Epithelial cell of alveolus of lung (primary cell): ENCODE measurements at places on chromosomes 2 and 18. TPM values are rescaled to one million over a fixed set of nuclear protein-coding genes. Genes with fewer than 3 reads are reported as not detected.

The CLK1 gene
- 13.8 and 64.9 TPM in 2 replicates for total RNA-seq

The CYBRD1 gene
- total RNA-seq, result 37.9 and 129 TPM in 2 replicates

The IL1R1 gene
- 30.5 and 377 TPM in 2 replicates for total RNA-seq

The KIF1A gene
- total RNA-seq, result 2.7 TPM in 1 of 2 replicates, not detected in the other

The LIMS3 gene
- total RNA-seq, result 0.48 and 1.7 TPM in 2 replicates

The CNDP1 gene
- not detected in 2 replicates for total RNA-seq

The SKOR2 gene
- total RNA-seq, result not detected in 2 replicates

The INPP1 gene
- 12.2 and 18.0 TPM in 2 replicates for total RNA-seq

The LGALSL gene
- total RNA-seq, result 3.4 and 17.7 TPM in 2 replicates

The DNER gene
- total RNA-seq, result 1.2 and 4.8 TPM in 2 replicates

The CAPN14 gene
- 0.08 TPM in 1 of 2 replicates, not detected in the other for total RNA-seq

The STARD6 gene
- total RNA-seq, result not detected in 2 replicates

The CIAO1 gene
- total RNA-seq, result 73.8 and 94.4 TPM in 2 replicates

The LYPD6B gene
- 0.13 and 0.24 TPM in 2 replicates for total RNA-seq

The CFC1 gene
- total RNA-seq, result not detected in 2 replicates

The MATN3 gene
- total RNA-seq, result 3.8 and 7.9 TPM in 2 replicates

The PROKR1 gene
- 0.08 and 0.13 TPM in 2 replicates for total RNA-seq

The SFT2D3 gene
- total RNA-seq, result 4.8 and 8.5 TPM in 2 replicates

The CCDC68 gene
- 20.2 and 36.8 TPM in 2 replicates for total RNA-seq

The NT5DC4 gene
- not detected in 2 replicates for total RNA-seq

The EFR3B gene
- 0.40 and 0.78 TPM in 2 replicates for total RNA-seq

The CTAGE1 gene
- 0.13 TPM in 1 of 2 replicates, not detected in the other for total RNA-seq

The INHBB gene
- 0.32 TPM in 1 of 2 replicates, not detected in the other for total RNA-seq

The CRYGC gene
- total RNA-seq, result not detected in 2 replicates

The OSGEPL1 gene
- total RNA-seq, result 7.6 and 15.6 TPM in 2 replicates

The STPG4 gene
- total RNA-seq, result 1.0 TPM in 1 of 2 replicates, not detected in the other

The NETO1 gene
- not detected in 2 replicates for total RNA-seq

The CFAP65 gene
- not detected in 2 replicates for total RNA-seq

The RTP5 gene
- total RNA-seq, result not detected in 2 replicates

The CXCR1 gene
- total RNA-seq, result not detected in 2 replicates

The TOGARAM2 gene
- 0.13 TPM in 1 of 2 replicates, not detected in the other for total RNA-seq

The IFT172 gene
- total RNA-seq, result 15.3 and 17.5 TPM in 2 replicates
